ENCODE measurements at places on chromosomes 5 and 9.

GRCh38 chr5:6202149-6202967, 176.0 kb downstream of the MED10 start:
- DNase-seq, result no peak

DNA sequence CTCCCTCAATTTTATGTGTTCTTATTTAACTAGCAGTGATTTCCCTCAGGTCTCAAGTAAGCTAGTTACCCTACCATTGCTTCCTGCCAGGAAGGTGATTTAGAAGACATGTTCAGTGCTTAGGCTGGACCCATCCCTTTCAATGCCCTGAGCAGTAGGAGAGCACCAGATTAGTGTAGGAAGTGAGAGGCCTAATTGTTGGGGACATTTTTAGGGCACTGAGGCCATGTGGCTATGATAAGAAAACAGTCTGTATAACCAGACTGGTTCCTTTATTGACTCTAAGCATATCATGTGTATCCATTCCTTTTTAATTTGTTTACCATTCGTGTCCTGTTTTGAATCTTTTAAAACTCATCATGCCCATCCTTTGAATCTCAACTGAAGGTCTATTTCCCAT, 312.3 kb upstream of the PRR16 start:
- DNase-seq, result no peak

DNA sequence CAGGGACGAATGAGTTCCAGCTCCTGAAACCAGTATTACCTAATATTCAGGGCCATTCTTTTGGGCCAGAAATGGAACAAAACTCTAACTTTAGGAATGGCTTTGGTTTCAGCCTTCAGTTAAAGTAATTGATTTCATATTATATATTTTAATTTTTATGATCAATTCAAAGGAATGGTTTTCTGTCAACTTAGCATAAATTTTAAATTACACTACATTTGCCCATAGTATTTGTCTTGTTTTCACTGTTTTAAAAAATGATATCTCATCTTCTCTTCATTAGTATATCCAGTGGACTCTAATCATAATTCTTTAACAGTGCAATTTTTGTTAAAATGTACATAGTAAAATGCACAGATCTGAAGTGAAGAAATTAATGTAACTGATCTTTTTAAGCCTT, 1.9 kb upstream of the PCDHB16 start:
- DNase-seq, result no peak

GRCh38 chr9:19232823-19233194, 2.3 kb downstream of the DENND4C start:
- DNase-seq, result peak; percentile 5

- no peak for DNase-seq
Observed at GRCh38 chr9:122944960-122945888, 4.4 kb downstream of the RABGAP1 start.

- DNase-seq, result no peak
Observed at GRCh38 chr9:133581513-133582343, 27.5 kb downstream of the FAM163B start.

DNA sequence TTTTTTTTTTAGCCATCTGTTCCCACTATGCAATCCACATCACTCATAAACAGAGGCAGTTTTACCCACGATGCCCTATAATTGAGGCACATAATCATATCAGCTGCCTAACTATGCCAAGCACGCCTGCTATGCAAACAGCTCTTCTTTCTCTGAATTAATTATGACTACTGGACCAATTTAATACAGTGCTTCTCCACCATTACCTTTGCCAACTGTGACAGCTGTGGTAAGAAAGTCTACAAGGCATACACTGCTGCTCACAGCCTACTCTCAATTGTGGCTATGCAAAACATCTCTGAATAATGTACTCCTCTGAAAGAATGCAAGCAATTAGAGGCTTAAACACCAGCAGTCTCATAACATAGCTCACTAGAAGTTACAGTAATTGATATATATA, 97.1 kb downstream of the DTWD2 start:
- DNase-seq, result no peak

- DNase-seq, result no peak
Observed at GRCh38 chr5:99000876-99001275, 72.1 kb upstream of the CHD1 start.

DNA sequence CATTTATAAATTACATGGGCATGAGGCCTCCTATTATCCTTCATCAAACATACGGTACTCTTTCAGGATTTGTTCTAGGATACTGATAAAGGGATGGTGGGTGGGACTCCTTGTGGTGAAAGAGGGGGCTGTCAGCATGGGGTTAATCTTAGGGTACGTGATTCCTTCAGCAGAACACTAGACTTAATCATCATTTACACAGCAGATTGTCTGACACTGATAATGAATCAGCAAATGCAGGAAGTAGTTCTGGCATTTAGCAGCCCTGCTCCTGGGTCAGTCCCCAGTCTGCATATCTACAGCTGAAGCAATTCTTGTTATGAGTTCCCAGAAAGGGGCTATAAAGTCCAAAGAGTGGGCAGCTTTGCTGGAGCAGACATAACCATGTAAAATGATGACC, 384.6 kb downstream of the SPOCK1 start:
- DNase-seq, result no peak

DNA sequence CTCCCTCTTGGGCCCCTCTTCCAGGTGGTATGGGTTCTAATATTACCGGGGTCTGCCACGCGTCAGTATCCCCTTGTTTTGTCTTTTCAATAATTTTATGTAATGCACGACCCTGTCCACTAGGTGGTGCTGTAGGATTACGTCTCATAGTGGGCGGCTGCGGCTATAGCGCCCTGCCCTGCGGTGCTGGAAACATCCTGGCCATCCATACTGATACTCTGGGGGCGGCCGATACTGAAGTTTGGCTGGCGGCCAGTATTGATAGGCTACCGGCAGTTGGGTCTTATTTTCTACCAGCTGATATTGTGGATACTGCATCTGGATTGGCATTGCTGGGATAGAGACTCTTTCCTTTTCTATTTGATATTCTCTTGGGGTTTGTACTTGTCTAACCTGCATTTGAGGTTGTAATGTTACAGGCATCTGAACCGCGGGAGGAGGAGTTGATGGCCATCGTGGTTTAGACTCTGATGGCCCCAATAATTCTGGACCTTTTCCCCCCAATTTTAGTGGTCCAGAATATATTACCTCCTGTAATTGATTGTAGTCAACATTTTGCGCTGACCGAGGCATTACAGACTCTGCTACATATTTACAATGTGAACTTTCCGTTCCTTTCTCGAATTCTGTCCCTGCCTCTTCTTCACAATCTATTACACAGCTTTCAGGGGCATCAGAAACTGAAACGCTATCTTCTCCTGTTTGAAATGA, 3.3 kb upstream of the TMEM141 start:
- peak; percentile 65 for DNase-seq

DNA sequence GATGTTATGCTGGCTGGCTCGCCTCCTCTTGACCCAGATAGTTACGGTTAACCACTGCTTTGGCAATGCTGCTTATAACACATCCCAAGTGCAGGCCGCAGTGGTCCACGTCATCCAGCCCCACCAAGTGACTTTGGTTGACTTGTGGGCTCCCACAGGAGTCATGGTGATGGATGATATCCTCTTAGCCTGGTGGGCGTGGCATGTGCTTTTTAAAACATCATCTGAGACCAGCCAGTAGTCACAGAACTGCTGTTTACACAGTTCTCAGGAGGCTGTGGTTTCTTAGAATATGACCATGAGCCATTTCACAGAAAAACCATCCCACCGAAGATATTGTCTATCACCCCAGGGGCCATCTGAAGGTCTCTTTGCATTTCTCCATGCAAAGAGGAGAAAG, 216.9 kb downstream of the SH3GL2 start:
- DNase-seq, result no peak

GRCh38 chr5:19988457-19988856, 457 bp upstream of the CDH18 start:
- no peak for DNase-seq

DNA sequence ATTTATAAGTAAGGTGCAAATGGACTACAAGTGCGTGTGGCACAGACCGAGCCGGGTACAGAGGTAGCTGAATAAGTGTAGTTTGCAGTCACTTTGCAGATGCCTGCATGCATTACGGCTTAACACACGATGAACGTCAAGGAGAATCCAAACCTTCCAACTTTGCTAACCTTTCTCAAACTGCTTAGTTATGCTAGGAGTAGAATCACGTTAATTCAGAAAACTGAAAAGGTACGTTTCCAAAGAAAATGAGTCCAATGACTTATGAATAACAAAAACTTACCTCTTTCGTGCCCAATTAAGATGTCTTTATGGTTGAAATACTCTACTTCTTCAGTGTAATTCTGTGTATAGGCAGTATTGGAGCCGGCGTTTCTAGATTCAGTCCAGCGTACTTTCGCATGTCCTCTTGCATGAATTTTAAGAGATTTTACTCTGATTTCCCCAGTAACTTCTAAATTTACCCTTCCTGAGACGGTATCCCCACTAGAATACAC, 539 bp downstream of the ARRDC3 start:
- peak; percentile 80 for DNase-seq

GRCh38 chr9:111902391-111903139, 6.0 kb downstream of the UGCG start:
- DNase-seq, result no peak

- DNase-seq, result no peak
Observed at GRCh38 chr5:131198625-131199024, 27.9 kb downstream of the LYRM7 start.

GRCh38 chr5:27700526-27700925, 662.1 kb upstream of the CDH9 start:
- no peak for DNase-seq

- peak; percentile 70 for DNase-seq
Observed at GRCh38 chr5:119435436-119436132, 16.7 kb upstream of the HSD17B4 start.

- DNase-seq, result no peak
Observed at GRCh38 chr5:169161022-169161680, 139.8 kb downstream of the SLIT3 start.

DNA sequence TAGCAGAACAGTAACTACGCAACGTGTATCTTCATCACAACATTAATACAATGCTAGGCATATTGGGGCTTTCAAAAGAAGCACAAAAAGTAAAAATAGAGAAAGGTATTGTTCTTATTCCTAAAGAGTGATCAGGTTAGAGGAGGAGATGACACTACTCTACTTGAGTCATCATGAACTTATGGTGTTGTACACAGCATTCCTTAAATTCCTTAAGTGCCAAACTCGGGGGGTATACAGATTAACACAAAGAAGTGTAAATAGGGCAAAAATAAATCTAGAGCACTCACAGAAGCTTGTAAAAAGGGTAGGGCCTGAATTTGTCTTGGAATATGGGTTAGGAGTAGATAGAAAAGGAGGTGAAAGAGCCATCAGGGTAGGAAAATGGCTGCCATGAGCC, 308.0 kb upstream of the DAP start:
- no peak for DNase-seq

DNA sequence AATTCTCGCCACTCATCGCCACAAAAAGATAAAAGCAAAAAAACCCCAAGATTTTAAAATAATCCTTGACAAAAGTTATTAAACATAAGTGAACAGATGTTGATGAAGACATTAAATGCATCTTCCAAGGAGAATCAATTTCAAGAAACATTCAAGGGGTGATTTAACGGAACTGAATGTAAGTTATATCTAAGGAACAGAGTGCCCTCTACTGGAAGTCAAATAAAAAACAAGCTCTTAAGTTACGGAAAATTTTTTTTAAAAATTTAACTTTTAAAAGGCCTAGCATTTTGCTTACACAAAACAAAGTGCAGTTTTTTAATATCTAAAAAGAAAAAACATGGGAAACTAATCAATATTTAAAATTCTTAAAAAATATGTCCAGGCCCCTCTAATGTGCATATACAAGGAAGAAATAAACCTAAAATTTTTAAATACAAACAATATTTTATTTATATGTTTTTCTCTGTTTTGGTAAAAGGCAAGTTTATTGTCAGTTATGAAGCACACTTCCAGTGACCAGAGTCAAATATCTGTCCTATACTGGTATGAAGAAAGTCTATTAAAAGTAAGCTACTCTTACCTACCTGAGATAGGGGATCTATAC, 28.0 kb downstream of the TEX10 start:
- no peak for DNase-seq

GRCh38 chr9:33158843-33159776, 8.0 kb downstream of the B4GALT1 start:
- DNase-seq, result no peak

- no peak for DNase-seq
Observed at GRCh38 chr9:95444160-95444559, 72.6 kb downstream of the PTCH1 start.

- DNase-seq, result no peak
Observed at GRCh38 chr5:37182667-37183066, 66.5 kb downstream of the CPLANE1 start.

DNA sequence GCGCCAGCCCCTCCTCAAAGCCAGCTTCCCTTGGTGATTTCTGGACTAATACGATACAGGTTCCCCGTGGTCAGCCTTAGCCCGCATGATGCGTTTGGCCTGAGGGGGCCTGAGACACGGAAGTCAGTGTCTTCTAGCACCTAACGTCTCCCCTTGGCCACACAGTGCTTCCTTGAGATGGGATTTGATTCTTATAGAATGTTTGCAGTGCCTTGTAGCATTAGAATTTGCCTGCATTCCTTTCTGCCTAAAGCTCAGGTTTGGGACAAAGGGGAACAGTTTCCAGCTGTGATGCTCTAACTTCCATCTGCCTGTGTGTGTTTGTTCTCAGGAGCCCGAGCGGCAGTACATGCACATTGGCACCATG, 34.4 kb downstream of the CFAP90 start:
- DNase-seq, result no peak

GRCh38 chr5:127086589-127086988, 13.3 kb upstream of the C5orf63 start:
- no peak for DNase-seq

- DNase-seq, result no peak
Observed at GRCh38 chr5:137148655-137149054, 350.5 kb downstream of the SPOCK1 start.

DNA sequence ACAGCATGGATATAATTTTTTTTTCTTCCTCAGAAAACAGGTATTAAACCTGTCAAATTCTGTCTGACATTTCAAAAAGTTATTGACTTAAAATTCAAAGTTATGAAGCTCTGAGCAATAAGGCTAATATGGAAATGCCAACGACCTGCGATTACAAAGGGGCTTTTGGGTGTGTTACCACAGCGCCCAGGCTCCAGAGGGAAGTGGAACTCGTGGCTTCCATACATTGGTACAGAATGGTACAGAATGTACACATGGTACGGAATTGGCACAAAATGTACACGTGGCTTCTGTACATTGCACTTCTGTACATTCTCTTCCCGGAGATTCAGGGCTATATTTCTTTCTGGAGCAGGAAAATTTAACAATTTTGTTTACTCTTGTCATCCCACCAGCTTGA, 225.1 kb upstream of the TBCA start:
- no peak for DNase-seq

- no peak for DNase-seq
Observed at GRCh38 chr9:130583271-130583670, 3.9 kb downstream of the FUBP3 start.

Data from thymus (tissue), 14 donors.